ENCODE measurements at places on chromosomes 16 and 17.

DNA sequence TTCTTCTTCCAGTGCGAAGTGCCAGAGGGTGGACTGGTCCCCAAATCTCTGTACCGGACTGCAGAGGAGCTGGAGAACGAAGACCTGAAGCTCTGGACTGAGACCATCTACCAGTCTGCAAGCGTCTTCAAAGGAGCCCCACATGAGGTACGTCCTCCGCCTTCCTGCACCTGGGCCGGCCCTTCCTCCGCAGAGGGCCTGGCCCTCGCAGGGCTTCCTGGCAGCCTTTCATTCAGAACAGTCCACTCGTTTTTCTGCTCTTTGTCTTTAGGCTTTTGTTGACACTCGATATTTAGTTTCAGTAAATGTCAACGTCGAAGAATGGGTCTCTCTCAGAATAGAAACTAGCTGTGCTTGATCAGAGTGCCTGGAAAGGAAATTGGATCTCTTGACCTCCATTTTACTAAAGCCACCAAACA lies 68.6 kb downstream of the SEC14L1 start:
- DNase-seq: peak; percentile 74

GRCh38 chr16:10933865-10934264 lies 8.4 kb downstream of the DEXI start:
- DNase-seq: no peak

DNA sequence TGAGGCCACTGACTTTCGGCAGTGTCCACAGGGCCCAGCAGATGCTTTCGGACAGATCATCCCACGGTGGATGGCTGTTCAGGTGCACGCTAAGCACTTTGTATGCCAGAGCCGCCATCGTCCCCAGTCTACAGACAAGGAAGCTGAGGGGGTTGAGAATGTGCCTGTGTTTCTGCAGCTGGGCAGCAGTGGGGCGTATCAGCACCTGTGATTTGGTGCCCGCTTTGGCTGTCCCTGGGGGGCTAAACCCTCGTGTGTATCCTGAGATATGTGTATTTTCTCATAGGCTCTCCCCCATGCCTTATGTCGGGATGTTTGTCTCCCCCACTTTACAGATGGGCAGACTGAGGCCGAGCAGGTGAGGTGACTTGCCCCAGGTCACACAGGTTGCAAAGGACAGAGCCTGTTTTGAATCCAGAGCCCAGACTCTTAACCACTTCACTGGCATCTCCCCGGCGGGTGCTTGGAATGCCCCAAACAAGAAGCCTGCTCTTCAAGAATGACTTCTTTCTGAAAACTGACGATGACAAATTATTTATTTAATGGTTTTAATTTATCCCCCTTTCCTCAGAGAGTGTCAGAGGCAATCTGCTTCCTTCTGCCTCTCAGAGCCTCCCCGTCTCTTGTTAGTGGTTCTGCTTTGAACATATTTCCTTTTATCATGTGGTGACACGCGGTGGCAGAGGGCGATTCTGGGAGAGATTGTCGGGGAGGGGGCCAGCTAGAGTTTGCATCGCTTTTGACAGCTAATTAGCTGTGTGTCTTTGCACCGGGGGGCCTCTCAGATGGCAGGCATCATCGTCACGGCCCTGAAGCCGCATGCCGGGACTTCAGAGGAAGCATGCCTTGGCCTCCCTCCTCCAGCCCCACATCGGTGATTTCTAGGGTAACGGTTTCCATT lies 149.6 kb upstream of the CIBAR2 start:
- no peak for DNase-seq

- DNase-seq: no peak
These were observed 604.5 kb downstream of the WWOX start for GRCh38 chr16:78703936-78704335.

- DNase-seq: no peak
These were observed 3.3 kb downstream of the MARCHF10 start for GRCh38 chr17:62804822-62805221.

GRCh38 chr17:49482144-49482817 lies 12.8 kb upstream of the NGFR start:
- peak; percentile 65 for DNase-seq

- DNase-seq: no peak
These were observed 31.2 kb downstream of the TEX14 start for GRCh38 chr17:58660621-58661020.

All from pons (tissue), 1 donor.